ENCODE measurements at places on chromosomes 11 and 22.

GRCh38 chr22:49883294-49883640 is 29.6 kb downstream of the ZBED4 start:
- no peak for DNase-seq

- DNase-seq: no peak
These were observed 143.4 kb upstream of the ANO3 start for GRCh38 chr11:26188554-26188953.

DNA sequence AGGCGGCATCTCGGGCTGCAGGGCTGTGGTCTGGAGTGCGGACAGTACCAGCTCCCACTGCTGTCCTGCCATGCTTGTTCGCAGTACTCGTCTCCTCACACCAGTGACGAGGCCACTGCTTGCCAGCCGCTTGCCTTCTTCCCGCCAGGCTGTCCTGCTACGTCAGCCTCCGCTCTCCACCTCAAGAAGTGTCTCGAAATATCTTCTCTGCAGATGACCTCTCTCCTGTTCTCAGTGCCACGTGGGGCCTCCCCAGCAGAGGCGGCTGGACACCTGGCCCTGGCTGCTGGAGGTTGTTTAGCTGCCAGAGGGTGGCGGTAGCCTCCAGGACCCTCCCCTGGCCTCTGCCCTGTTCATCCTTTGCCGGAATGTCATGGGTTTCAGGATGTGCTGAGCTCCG is 3.1 kb upstream of the CCDC188 start:
- no peak for DNase-seq

DNA sequence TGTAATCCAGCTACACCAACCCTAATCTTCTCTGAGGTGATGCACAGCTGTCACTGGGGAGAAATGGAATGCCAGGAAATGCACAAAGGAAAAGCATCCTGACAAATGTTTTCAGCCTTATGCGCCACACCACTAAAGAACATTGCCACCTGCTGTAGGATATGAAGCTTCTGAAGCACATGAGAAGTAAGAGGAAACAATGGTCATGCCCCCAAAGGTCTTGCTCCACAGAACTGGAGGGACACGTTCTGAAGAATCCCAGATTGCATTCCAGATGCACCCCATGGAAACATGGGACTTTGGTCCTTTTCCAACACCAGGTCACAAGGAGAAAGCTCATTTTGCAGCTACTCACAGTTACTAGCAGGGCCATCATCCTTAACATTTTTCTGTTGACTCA is 48.7 kb upstream of the ZBED5 start:
- DNase-seq: no peak

DNA sequence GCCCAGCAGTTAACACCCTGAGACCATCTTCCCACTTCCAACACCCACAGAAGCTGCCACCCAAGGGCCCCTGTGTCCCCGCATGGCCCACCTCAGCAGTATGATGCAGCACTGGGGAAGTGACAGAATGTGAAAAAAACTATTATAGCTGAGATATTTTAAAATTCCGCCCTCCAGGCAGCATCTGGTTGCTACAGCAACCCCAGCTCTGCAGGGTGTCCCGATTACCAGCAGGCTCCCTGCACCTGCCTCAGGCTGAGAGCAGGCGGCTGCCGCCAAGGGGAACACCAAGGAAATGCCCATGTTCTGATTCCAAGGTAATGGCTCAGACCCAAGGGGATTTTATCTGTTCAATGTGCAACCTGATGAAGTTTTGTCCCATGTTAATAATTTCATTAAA is 10.5 kb upstream of the TMEM121B start:
- no peak for DNase-seq

GRCh38 chr11:45654231-45655011 is 11.0 kb downstream of the CHST1 start:
- DNase-seq: no peak

DNA sequence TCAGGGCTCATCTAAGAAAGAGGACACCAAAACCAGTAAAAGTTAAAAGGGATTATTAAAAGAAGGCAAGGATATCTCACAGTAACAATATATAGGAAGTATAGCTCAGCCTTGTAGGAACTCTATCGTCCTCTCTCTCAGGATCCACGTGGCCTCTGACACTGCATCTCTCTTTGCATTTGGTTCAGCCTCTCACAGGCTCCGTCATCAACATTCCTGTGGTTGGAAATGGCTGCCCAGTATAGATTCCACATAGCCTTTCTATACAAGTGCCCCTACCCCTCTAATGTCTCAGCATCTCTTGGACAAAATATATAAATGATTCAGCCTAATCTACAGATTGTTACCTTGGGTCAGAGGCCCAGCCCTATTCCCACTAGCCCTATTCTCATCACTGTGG is 101.3 kb upstream of the DBX1 start:
- DNase-seq: no peak

GRCh38 chr11:102521121-102521520 is 9.4 kb downstream of the MMP7 start:
- DNase-seq: no peak

GRCh38 chr11:85751724-85752123 is 59.2 kb downstream of the SYTL2 start:
- no peak for DNase-seq

GRCh38 chr22:18136563-18137320 is 13.2 kb upstream of the USP18 start:
- DNase-seq: no peak

GRCh38 chr11:62923601-62924411 is 2.6 kb upstream of the CHRM1 start:
- no peak for DNase-seq

DNA sequence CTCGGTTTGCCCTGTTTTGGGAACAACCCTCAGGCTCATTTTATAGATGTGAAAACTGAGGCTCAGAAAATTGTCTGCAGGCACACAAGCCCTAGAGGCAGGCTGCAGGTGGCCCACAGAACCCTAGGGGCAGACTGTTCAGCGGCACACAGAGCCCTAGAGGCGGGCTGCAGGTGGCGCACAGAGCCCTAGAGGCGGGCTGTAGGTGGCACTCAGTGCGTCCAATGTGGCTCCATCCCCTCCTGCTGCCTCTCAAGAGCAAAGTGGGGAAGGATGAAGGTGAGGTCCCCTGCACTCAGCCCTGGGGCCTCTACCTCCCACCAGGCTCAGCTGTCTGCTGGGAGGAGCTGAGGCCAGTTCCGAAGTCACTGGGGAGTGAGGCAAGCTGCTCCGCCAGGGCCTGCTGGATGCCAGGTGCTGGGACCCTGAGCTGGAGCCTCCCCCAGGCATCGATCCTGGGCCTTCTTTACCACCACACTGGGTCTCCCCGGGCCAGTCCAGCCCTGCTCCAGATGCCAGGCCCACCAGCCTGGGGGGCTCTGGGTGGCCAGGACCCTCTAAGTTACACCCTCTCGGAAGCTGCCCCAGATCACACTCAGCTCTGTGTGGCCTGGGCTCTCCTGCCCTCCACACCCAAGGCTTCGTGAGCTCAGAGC is 2.3 kb downstream of the ACY3 start:
- no peak for DNase-seq

DNA sequence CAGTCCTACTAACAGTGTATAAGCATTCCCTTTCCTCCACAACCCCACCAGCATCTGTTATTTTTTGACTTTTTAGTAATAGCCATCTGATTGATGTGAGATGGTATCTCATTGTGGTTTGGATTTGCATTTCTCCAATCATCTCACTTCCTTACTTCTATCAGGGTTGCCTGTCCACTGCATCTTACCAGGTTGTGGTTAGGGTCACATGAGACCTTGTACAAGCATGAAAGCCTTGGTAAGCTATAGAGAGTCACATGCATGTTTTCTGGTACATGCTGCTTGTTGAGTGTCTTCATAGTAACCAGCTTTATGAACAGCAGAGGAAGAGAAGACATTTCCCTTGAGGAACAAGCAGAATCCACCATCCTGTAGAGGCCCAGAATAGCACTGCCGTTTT is 102.9 kb upstream of the PAX6 start:
- DNase-seq: no peak

GRCh38 chr11:92820860-92821259 is 148.6 kb upstream of the MTNR1B start:
- no peak for DNase-seq

DNA sequence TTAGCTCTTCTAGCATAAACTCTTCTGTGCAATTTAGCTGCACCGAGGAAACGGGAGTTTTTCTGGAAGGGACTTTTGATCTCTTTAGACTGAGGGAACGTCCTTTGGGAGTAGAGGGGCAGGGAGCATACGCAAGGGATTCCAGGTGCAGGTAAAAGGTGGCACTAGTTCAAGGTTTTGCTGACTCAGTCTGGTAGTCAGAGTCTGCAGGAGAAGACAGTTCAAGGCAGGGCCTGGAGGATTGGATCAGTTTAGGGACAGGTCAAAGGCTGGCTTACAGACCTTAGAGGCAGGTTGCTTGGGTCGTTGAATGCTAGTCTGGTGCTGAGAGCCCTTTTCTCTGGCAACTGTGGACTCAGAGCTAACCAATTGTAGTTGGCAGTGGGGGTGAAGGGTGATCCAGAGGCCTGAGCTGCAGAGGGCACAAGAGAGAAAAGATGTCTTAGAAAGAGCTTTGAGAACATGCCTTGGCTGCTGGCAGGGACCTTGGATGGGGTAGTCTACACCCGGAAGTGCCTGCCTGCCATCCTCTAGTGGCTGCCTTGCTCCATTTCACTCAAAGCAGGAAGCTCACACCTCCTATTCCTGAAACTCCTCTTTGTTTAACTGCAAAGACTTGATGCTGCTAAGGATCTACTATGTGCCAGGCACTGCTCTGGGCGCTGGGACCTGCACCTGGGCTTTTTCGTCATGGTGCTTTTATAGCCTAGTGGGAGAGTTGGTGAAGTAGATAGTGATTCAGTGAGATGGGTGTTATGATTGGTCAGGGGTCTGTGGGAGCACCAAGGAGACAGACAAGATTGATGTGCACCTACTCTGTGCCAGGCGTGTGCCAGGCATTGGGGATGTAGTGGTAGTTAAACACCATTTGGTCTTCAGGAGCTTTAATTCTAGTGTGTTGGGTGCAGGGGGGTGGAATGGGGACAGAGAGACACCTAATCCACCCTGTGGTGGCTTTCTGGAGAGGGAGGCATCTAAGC is 17.1 kb downstream of the MIAT start:
- no peak for DNase-seq

GRCh38 chr11:75239531-75240290 is 863 bp upstream of the TPBGL start:
- no peak for DNase-seq

DNA sequence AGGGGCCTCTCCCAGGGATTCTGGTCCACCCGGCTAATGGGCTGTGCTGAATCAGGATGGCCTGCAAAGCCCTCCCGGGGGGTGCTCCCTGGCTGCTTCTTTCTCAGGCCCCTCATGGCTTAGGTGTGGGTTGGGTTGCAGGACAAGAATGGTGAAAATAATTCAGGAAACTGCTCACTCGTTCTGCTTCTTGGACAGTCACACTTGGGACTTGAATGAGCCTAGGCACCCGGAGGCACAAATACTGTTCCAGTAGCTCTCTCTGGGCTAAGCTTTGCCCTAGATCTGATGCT is 83.2 kb downstream of the TRIM29 start:
- DNase-seq: no peak

GRCh38 chr11:47516155-47516554 is 36.8 kb downstream of the CELF1 start:
- no peak for DNase-seq

- DNase-seq: no peak
These were observed 51.5 kb upstream of the PHF21B start for GRCh38 chr22:45061332-45061731.

DNA sequence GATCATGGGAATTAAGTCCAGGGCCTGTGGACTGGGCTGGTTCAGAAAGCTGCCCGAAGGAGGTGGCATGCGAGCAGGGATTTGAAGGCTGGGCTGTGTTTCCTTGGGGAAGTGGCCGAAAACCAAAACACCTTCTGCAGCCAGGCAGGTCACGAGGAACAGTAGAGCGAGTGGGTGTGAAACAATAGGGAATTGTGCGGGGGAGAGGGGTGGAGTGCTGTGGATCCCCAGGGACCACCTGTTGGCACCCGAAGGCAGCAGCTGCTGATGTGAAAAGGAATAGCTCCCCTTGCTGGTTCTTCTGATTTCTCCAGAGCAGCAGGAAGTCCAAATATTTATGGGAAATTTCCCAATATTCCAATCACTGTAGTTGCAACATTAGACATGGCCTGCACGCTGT is 24.6 kb downstream of the TP53I11 start:
- peak; percentile 59 for DNase-seq

GRCh38 chr11:95055283-95055897 is 6.2 kb downstream of the KDM4F start:
- no peak for DNase-seq

GRCh38 chr22:37862570-37863325 is 13.5 kb downstream of the EIF3L start:
- no peak for DNase-seq

GRCh38 chr11:35082321-35083180 is 56.4 kb upstream of the CD44 start:
- DNase-seq: peak; percentile 60

- DNase-seq: no peak
These were observed 734 bp downstream of the SNU13 start for GRCh38 chr22:41687901-41688364.

- no peak for DNase-seq
These were observed 198.5 kb upstream of the CTSC start for GRCh38 chr11:88535916-88536547.

DNA sequence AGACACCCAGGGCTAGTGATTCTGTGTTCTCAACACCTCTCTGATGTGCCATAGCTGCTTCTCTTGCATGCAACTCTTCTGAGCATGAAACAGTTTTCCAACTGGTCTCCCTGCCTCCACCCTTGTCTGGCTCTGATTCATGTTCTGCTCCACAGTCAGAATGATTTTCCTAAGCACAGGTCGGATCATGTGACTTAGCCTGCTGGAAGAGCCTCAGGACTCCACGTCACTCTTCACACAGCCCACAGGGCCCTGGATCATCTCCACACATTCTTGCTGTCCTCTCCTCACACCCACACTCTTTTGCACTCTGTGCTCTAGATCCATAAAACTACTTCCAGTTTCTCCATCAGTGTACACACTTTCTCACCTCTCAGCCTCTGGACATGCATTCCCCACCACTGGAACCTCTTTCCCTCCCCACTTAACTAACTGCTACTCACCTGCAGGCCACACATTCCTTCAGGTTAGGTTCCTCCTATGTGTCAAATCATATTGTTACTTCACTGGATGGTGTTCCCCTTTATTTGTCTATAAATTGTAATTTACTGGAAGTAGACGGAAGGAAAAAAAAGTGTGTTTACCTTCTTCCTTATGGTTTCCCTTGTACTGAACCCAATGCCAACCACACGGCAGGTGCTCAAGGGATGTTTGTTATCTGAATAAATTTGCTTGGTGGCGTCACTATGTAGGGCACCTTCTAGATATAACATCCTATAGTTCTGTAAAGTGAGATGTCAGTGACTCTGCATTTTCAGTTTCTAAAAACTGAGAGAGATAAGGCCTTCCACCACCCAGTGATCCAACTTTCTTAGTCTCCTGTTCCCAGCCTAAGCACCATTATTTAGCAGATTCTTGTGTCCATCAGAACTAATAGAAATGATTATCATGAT is 133.7 kb downstream of the ETS1 start:
- DNase-seq: peak; percentile 73

- DNase-seq: no peak
These were observed 25.3 kb downstream of the STIM1 start for GRCh38 chr11:3880724-3881123.
